ENCODE measurements at places on chromosomes 6 and 20.

GRCh38 chr6:54706391-54706790 is 140.2 kb upstream of the FAM83B start:
- DNase-seq = no peak

GRCh38 chr20:54468082-54468481 is 7.3 kb upstream of the DOK5 start:
- DNase-seq = no peak

DNA sequence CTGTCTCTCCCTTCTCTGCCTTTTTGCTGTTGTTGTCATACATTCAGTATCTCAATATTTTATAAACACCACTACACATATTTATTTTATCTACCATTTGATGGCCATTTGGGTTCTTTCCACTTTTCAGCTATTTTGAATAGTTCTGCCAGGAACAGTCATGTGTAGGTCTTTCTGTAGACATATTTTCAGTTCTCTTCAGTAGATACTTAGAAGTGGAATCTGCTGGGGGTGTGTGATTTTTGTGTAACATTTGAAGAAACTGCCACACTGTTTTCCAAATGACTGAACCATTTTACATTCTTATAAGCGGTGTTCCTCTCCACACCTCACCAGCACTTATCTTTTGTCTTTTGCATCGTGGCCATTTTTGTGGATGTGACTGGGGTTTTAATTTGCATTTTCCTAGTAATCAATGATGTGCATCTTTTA is 197.7 kb downstream of the ARID1B start:
- DNase-seq = no peak

DNA sequence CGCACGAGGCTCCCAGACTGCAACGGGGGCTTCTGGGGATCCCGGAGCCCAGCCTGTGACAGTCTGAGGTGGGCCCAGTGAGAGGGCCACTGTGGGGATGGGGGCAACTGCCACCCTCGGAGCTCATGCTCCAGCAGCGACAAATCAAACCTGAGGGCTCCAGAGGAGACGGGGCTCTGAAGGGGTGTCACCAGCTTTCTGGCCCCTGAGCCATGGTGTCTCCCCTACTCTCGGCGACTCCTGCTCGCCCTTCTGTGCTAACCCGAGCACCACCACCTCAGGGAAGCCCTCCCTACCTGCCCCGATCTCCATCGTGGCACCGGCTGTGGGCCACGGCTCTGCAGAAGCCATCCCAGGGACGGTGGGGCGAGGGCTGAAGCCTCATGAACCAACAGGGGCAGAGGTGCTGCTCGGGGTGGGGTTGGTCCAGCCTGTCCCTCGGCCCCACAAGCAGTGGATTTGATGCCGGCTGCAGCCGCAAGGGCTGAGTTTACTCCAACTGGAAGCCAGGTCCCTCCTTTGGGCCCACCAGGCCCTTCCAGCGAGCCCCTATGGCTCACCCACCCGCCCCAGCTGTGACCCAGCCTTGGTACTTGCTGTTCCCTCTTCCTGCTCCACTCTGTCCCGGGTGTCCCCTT is 102.7 kb downstream of the ASXL1 start:
- no peak for DNase-seq

- no peak for DNase-seq
These were observed 2.5 kb upstream of the METTL24 start for GRCh38 chr6:110360676-110361075.

DNA sequence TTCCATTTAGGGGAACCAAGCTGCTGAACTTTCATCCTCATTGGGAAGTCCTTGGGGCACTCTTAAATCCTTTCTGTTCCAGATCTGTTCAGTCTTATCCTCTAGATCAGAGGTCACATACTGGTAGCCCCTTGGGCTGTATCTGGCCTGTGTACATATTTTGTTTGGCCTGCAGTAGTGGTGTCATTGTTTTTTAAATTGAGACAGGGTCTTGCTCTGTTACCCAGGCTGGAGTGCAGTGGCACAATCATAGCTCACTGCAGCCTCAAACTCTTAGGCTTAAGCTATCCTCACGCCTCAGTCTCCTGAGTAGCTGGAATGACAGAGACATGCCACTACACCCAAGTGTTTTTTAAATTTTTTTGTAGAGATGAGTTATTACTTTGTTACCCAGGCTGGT is 14.8 kb downstream of the RALY start:
- DNase-seq = no peak

- DNase-seq = no peak
These were observed 3.6 kb upstream of the KIF25 start for GRCh38 chr6:167993831-167994230.

GRCh38 chr6:21846541-21847451 is 253.2 kb downstream of the SOX4 start:
- DNase-seq = no peak

DNA sequence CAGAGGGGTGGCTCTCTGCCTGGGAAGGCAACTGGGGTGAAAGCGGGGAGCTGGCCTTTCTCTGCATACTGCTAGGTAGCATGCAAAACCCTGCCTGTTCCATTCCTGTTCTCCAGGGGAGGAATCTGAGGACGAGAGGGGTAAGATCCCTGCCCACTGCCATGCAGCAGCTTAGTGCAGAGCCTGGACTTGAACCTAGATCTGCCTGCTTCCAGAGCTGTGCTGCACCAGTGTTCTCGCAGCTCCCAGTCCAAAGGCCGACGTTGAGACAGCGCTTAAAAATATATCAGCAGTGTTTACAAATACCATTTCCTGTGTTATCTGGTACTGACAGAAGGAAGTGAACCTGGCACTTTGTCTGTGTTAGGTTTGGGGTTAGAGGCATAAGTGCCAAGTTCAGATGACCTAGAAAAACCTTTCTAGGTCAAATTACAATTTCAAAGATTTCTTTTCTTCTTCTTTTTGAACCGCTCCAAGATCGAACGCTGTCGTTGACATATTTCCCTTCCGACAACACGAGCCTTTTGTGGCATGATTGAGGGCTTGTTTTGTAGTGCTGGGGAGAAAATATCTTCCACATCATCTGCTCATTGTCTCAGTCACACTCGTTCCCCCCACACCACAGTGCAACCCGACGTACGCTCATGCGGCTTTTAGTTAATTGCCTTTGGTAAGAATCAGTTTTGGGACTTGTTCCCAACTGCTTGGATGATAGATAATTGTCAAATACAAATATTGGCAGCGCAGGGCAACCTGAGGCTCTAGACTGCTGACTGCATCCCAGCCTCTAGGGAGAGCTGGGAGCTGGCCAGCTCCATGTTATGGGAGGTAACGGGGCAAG is 44.6 kb downstream of the TOX2 start:
- DNase-seq = no peak
